ENCODE measurements at places on chromosomes 11 and 22.

GRCh38 chr22:49678137-49678841 lies 149.4 kb downstream of the BRD1 start:
- no peak for DNase-seq

GRCh38 chr22:32623943-32624342 lies 149.3 kb downstream of the FBXO7 start:
- no peak for DNase-seq

DNA sequence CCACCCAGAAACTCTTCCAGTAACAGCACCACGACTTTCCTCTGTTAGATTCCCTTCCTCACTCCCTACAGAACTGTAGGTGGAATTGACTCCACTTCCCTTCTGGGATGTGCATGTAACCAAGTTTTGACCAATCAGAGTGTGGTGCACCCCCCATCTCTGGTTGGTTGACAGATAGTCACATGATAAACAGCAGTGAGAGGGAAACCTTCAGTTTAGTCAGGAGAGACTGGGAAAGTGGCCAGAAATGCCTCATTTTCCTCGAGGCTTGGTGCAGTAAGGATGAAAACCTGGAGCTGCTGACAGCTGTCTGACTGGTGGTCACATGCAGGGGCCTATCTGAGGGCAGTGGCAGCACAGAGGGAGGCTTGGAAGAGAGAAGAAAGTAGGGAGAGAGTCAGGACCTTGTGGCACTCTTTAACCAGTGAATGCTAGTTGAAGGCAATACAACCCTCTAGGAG lies 67.3 kb upstream of the GRK3 start:
- DNase-seq = peak; percentile 50

- DNase-seq = no peak
Observed at GRCh38 chr22:43892183-43892894, 526 bp upstream of the PNPLA5 start.

DNA sequence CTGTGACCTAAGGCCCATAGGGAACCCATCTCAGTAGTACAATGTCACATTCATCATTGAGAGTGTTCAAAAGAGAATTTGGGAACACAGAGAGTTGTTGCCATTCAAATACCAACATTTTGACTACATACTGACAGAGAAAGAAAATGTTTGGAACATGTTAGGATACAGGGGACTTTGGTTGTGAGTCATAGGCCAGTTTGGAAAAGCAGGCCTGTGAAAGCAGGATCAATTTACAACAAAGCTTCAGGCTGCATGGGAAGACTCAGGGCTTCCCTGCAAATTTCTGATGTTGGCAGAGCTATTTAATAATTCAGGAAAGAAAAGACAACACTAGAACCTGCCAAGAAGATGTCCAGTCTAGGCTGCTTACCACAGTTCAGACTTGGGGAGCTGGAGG lies 374 bp downstream of the NLRP10 start:
- DNase-seq = no peak

DNA sequence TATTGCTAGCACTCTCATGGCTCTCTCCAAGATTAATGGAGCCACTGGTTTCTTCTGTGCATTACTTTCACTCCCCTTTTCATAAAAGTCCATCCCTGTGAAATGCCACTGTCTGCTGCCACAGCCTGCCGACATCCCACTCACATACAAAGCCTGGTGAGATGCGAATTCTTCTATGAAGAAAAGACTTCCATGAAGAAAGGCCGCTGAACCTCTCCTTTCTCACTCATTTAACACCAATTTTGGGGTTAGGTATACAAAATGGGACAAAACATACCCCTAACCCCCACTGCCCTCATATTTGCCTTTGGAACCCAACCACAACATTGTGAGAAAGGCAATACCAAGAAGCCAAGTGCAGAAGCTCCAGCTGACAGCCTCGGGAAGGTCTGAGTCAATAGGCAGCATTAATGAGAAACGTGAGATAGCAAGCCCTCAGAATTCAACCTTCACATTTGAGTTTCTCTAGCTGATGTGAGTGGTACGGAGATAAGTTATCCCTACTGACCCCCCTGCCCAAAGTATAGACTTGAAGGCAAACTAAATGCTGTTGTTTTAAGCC lies 156.4 kb downstream of the ATG16L2 start:
- no peak for DNase-seq

GRCh38 chr11:133817449-133817848 lies 27.9 kb downstream of the SPATA19 start:
- no peak for DNase-seq

DNA sequence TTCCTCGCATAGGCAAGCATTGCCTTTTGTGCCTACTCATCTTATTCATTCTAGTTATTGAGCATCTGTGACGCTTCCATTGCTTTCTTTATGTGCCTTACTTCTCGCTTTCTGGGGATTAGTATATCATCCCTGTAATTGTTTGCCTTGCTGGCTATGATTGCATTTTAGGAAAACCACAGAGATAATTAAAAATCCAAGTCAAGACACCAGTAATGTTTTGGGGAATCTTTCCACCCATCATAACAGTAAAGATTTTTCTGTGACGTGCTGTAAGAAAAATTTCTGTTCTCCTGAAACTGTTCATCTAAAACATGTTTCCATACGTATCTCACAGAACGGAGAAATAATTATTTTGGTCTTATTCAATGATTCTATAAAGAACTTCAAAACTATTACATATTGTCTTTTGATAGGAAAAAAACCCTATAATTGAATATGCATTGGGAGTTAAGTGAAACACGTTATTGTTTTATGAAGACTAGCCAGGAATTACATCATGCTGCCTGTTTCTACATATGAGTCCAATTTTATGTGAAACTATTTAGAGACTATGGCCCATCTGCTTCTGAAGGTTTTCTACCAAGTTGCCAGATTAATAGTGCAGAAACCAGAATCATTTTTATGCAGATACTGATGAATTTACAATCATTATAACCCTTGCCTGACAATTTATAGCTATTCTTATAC lies 133.7 kb upstream of the FIBIN start:
- no peak for DNase-seq

DNA sequence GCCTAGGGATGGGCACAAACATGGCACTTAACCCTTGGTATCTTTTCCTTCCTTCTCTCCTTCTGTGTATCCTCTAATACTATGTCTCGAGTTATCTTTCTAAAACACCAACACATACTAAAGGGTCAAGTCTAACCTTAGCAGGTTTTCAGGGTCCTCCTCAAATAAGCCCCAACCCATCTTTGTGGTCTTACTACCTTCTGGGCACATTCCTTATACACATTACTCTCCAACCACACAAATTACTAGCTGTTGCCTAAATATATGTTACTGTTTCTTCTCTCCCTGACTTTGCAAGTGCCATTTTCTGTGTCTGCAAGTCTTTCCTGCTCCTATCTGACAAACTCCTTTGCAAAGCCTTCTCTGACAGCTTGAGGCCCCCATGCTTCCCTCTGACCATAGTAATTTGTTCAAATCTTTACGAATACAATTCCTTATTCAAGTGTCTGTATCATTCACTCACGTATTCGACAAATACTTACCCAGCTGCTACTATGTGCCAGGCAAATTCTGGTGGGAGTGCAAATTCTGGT lies 15.8 kb upstream of the NUP160 start:
- no peak for DNase-seq

DNA sequence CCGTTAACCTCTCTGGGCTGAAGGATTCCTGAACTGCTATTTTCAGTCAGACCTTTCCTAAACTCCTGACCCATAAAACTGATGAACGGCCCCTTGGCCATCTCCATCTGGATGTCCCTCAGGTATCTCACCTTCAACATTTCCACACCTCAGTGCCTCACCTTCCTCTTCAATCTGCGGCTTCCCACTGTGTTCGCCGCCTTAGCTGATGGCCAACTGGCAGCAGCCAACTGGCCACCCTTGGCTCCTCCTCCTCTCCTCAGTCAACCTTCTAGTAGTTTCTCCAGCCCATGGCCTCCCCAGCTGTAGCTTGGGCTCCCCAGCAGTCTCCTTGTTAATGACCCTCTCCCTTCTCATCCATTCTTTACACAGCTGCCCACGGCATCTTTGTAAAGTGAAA lies 55.0 kb upstream of the PHOX2A start:
- no peak for DNase-seq

- no peak for DNase-seq
Observed at GRCh38 chr11:12108875-12109453, 1.4 kb upstream of the MICAL2 start.

GRCh38 chr11:122076512-122077120 lies 39.4 kb downstream of the BLID start:
- no peak for DNase-seq

- DNase-seq = no peak
Observed at GRCh38 chr11:1879941-1880720, 11.6 kb downstream of the PRR33 start.

DNA sequence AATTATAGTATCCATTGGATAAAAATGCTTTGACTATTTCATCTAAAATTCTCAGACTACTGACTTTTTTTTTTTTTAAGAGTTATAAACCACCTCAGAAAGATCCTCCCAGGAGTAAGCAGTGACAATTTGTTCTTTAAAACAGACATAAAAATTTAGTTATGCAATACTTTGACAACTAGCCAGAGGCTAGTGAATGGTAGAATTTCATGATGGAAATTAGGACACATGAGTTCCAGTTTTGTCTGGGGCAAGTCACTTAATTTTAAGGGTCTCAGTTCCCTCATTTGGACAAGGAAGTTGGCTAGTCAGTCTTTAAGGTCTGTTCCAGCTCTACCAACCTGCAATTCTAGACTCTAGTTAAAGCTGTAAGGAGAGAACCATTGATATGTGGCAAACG lies 2.9 kb downstream of the IL18 start:
- DNase-seq = no peak

DNA sequence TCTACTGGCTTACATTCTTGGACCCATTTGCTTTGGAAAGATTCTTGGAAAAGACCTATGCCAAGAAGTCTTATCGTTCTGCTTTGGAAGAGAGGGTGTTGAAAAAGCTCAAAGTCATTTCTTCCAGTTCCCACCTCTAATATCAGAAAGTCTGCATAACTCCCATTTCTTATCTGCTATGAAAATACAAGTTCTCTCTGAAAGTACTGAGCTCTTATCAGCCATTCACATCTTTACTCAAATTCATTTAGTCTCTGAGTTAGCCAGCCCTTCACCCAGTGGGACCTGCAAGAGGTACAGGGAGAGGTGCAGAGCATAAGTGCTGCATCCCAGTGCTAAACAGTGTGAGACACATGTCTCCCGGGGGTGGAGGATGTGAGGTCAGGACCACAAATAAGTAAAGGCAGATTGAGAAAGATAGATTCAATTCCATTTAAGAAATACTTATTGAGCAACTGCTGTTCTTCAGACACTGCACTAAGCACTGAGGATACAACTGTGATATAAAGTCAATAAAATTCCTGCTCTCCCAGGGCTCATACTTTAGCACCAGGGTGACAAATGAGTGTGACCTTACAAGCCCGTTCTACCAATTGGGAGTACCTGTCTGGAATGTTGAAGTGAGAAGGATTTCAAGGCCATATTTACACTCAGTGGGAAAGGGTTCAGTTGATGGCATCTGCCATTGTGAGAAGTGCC lies 76.7 kb downstream of the PISD start:
- no peak for DNase-seq

GRCh38 chr11:12168114-12168513 lies 57.7 kb downstream of the MICAL2 start:
- DNase-seq = no peak

DNA sequence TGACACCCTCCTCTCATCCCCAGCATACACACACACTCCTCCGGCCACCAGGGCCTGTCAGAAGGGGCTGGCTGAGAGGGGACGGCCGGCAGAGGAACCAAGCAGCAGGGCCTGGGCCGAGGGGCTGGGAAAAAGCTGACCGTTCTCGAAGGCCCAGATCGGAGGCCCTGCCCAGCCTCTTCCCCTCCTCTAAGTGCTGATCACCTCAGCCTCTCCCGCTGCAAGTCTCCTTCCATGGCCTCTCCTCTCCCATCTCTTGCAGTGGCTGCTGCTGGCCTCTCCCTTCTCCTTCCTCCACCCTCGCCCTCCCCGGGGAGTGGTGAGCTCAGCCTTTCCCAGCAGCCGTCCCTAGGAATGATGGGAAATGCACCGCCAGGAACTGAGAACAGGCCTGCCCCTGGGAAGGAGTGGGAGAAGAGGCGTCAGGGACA lies 39.6 kb downstream of the ARRB1 start:
- DNase-seq = no peak

- no peak for DNase-seq
Observed at GRCh38 chr11:16611926-16612565, 126.4 kb upstream of the C11orf58 start.

- DNase-seq = peak; percentile 68
Observed at GRCh38 chr11:60777572-60777971, 7.6 kb upstream of the MS4A10 start.

DNA sequence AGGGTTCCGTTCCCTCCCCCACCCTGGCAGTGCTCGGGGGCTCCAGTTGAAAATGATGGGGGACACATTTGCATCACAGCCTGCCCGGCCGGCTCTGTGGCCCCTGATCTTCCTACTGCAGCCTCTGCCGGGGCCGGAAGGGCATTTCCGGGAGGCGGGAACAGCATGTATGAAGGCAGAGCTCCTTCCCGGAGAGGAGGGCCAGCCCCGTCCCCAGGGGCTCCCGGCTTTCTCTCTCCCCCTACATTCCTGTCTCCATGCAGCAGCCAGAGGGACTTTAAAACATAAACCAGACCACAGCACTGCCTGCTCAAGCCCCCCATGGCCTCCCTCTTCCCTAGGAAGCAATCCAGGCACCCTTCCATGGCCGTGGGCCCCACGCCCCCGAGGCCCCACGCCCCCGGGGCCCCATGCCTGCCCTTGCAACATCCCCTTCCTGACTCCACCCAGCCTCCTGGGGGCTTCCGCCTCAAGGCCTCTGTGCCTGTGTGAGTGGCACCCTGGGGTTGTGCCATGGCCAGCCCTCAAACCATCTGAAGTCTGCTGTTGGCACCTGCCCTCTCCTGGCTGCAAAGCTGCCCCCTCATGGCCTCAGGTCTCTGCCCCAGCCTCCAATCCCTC lies 73.1 kb downstream of the CDKN1C start:
- no peak for DNase-seq

DNA sequence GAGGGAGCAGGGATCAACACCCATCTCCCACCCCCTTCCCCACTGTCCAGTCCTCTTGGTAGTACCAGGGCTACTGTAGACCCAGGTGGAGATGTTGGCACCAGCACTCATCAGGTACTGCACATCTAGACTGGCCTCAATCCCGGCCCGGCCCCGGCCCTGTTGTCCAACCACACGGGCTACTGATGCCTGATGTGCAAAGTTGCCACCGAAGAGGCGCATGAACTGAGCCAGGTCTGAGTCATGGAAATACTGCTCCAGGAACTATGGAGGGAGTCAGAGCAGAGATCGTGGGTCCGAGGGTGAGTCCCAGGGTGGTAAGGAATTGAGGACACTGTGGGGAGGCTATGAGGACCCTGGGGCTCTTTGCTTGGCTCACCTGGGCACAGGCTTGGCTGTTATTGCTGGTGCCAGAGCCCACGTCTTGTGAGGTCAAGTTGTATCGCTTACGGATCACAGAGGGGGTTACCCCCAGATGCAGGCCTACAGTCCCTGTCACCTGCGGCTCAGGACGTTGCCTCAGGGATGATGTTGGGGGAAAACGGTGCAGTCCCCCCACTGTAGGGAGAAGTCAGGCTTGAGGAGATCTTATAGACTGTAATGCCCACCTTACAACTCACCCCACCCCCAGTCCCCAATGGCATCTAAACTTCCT lies 2.5 kb downstream of the TPP1 start:
- no peak for DNase-seq

- DNase-seq = no peak
Observed at GRCh38 chr11:65655570-65656332, 7.0 kb downstream of the RELA start.

- no peak for DNase-seq
Observed at GRCh38 chr11:119763071-119763728, 34.2 kb upstream of the NECTIN1 start.
